ENCODE measurements at places on chromosomes 12 and 14. TPM values are rescaled to one million over a fixed set of nuclear protein-coding genes. Genes with fewer than 3 reads are reported as not detected.

The OASL gene
- 0.50 TPM for total RNA-seq

The DPPA3 gene
- total RNA-seq, result not detected

The RNASE2 gene
- total RNA-seq, result not detected

The CABP1 gene
- total RNA-seq, result not detected

The SERPINA1 gene
- total RNA-seq, result 9.6 TPM

The C12orf56 gene
- 1.7 TPM for total RNA-seq

The ADCY4 gene
- 0.85 TPM for total RNA-seq

The GPX2 gene
- total RNA-seq, result 0.71 TPM

The ASIC1 gene
- 2.1 TPM for total RNA-seq

The GPR65 gene
- not detected for total RNA-seq

The GZMH gene
- not detected for total RNA-seq

The GPR135 gene
- total RNA-seq, result 1.6 TPM

The NAV3 gene
- 6.2 TPM for total RNA-seq

The AQP6 gene
- not detected for total RNA-seq

The LALBA gene
- total RNA-seq, result not detected

All from nasal cavity respiratory epithelium epithelial cell of viscerocranial mucosa (primary cell).